ENCODE measurements at places on chromosomes 2 and 18.

GRCh38 chr2:74095632-74096031 is 52.1 kb downstream of the BOLA3 start:
- no peak for DNase-seq

GRCh38 chr2:62794791-62795190 is 89.3 kb downstream of the EHBP1 start:
- no peak for DNase-seq

DNA sequence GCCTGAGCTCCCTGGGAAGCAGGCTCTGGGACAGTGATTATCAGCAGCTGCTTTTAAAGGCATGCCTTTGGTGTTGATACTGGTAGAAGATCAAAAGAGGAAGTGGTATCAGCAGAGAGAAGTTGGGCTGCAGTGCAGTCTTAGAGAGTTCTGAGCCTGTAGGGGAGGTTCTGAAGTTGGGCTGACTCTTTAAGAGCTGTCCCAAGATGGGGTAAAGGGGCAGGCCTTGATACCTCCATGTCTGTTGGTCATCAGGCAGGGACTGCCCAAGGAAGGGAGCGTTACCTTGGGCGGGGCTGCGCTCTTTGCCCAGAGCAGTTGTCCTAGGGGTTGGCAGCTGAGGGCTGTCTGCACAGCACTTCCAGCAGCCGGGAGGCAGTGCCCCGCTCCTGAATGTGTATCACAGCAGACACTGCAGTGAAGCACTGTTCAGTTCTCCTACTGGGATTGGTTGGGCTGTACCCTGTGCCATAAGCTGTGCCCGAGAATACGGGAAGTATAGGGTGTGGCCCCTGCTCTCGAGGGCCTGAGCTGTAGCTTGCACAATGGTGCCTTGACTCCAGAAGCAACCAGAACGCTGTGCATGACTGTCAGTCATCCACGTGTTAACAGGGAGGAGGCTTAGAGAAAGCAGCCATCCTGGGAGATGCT is 177.0 kb downstream of the CTIF start:
- no peak for DNase-seq

- no peak for DNase-seq
Measured at GRCh38 chr2:236282406-236282805, 18.2 kb upstream of the ASB18 start.

- DNase-seq = no peak
Measured at GRCh38 chr2:228938629-228939028, 332.5 kb downstream of the PID1 start.

GRCh38 chr18:71443706-71444480 is 1100.2 kb downstream of the CBLN2 start:
- DNase-seq = no peak

DNA sequence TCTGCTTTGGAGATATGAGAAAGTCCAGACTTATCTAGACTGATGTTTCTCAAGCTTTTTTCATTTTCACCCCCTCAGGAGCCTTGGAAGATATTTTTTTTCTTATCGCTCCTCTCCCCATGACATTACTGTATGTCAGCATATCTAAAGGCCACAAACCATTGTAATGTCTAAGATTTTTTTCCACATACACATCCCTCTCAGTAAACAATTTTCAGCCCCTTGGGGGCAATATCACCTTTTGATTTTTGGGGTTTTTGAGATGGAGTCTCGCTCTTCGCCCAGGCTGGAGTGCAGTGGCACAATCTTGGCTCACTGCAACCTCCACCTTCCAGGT is 60.3 kb upstream of the REL start:
- no peak for DNase-seq
